ENCODE measurements at places on chromosomes 3 and 15. TPM values are rescaled to one million over a fixed set of nuclear protein-coding genes. Genes with fewer than 3 reads are reported as not detected.

GABRR3 gene
- total RNA-seq: not detected

ADIPOQ gene
- total RNA-seq: not detected

SCAMP5 gene
- 0.94 TPM for total RNA-seq

NPAP1 gene
- not detected for total RNA-seq

ETV5 gene
- 0.16 TPM for total RNA-seq

CNTN4 gene
- not detected for total RNA-seq

BNIP2 gene
- 75.2 TPM for total RNA-seq

ANKRD34C gene
- total RNA-seq: not detected

TJP1 gene
- not detected for total RNA-seq

ZNF501 gene
- 2.5 TPM for total RNA-seq

A4GNT gene
- total RNA-seq: not detected

LSG1 gene
- total RNA-seq: 42.8 TPM

PLA2G4E gene
- not detected for total RNA-seq

SLC15A2 gene
- total RNA-seq: 2.4 TPM

CLRN1 gene
- not detected for total RNA-seq

Measured in activated CD8-positive, alpha-beta memory T cell treated with anti-CD3 and anti-CD28 coated beads, Interleukin-2, amount 10 ng/mL, durations not matched to agents 7 days and 5 days (primary cell).